ENCODE measurements at places on chromosomes 1 and 21.

GRCh38 chr1:195866091-195866780, 742.0 kb downstream of the KCNT2 start:
- DNase-seq: no peak

GRCh38 chr1:203093754-203094410, 8.1 kb upstream of the MYOG start:
- peak; percentile 22 for DNase-seq

GRCh38 chr1:168783458-168784210, 54.6 kb upstream of the DPT start:
- peak; percentile 3 for DNase-seq

GRCh38 chr1:6157528-6158174, 22.5 kb downstream of the CHD5 start:
- peak; percentile 39 for DNase-seq

DNA sequence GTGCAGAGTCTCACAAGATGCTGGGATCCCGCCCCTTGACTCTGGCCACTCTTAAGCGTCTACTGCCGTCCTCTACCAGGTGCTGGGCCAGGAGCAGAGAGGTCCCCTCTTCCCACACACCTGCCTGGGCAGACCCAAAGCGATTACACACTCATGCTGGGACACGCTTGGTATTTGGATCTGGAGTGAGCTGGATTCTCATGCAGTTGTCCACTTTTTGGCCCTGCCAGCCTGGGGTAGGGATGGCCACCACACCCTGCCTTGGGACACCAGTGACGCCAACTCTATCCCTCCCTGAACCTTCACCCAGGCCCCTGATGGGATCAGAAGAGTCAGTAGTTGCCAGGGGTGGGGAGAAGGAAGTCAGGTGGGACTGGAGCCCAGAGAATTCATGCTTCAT, 28.6 kb downstream of the ITPKB start:
- DNase-seq: no peak

GRCh38 chr1:97837161-97837560, 83.7 kb downstream of the DPYD start:
- no peak for DNase-seq

- DNase-seq: no peak
Observed at GRCh38 chr1:202405928-202406327, 57.4 kb downstream of the PPP1R12B start.

DNA sequence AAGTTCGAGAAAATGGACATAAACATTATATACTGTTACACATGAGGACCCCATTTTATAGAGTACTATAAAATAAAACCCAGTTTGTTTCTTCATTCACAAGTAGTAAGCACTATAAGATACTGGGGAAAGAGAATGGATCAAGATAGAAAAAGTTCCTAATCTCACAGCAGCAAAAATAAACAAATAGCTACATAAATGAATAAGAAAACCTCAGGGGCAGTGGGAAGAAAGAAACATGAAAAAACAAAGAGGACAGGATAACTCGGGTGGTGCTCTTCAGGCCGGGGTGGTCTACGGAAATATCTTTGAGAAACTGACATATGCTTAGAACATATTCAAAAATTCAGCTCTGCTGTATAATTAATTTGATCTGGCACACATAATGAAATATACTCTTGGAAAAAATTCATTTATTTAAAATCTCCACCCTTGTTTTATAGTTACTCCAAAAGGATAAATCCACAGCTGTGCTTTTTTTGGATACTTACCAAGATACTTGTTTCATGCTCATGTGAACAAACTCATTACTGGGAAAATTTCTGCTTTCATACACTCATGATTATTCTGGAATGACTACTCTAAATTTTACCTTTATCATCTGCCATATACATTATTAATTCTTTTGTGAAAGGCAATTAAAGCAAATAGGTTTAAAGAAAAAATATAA, 20.0 kb downstream of the CEP170 start:
- DNase-seq: peak; percentile 71

DNA sequence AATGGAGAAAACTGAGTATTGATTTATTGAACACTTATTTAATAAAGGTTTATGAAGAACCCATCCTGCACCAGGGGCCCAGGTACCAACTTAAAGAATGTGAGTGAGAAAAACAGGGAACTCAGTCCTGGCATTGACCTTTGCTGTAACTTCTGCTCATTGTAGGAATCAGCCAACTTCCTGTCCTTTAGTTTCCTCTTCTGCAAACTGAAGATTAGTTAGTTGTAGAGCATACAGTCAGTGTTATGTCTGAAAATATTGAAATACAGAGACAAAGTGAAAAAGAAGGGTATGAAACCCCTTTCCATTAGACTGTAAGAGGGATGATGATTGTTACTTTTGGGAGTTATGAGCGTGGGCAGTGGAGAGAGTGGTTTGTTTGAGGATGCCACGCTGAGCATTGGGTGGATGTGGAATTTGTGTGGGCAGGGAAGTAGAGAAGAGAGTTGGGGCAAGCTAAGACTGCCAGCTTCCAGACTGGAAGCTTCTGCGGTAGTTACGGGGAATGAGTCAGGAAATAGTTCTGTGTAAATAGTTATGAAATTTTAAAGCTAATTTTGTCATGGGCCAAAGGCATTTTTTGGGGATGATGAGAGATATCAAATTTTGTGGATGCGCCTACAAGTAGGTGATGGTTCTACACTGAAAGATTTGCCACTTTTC, 89.2 kb downstream of the GPR88 start:
- DNase-seq: peak; percentile 91

GRCh38 chr1:5507340-5507739, 484.9 kb downstream of the NPHP4 start:
- DNase-seq: no peak

DNA sequence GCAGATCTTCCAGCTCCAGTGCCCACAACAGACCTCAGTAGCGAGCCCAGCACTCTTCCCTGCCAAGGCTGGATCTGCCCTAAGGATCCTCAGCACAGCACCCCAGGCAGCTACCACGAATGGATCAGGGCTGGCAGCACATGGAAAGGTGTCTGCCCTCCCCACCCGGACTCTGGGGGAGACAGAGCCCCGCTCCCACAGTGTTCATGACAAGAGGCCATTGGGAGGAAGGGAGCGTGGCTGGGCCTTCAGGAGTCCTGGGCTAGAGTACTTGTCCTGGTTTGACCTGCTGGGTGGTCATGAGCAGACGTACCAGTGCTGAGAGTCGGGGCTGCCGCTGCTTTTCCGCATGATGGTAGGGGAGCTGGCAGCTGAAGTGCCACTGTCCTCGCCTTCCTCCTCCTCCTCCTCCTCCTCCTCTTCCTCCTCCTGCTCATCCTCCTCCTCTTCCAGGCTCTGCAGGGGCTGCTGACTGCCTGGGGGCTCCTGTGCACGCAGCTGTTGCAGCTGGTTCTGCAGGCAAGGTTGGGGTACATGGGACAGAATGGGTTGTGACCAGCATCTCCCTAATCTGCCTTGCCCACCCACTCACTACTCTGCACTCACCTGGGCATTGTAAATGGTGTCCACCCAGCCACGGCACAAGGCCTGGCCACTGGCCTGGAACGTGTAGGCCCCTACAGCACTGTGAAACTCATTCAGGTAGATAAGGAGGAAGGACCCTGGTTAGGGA, 2.9 kb upstream of the TNFRSF25 start:
- DNase-seq: no peak

DNA sequence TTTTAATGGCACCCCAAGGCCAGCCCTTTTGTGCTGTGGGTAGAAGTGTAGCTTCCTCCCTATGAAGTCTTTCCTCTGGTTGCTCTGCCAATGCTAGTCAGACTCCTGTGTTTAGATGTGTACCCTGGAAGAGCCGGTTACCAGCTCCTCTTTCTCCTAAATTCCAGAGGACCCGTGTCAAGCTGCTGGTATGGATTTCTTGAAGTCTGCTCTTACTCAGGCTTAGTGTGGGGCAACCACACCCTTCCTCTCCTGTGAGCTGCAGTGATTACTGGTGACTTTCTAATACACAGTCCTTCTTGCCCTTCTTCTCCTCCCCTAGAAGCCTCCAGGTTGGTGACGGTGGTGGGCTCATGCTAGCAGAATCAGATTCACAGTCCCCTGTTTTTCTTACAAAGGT, 74.1 kb upstream of the AKT3 start:
- peak; percentile 89 for DNase-seq

- no peak for DNase-seq
Observed at GRCh38 chr1:205343431-205344065, 13.2 kb downstream of the KLHDC8A start.

- no peak for DNase-seq
Observed at GRCh38 chr1:42713293-42713692, 26.7 kb downstream of the CLDN19 start.

DNA sequence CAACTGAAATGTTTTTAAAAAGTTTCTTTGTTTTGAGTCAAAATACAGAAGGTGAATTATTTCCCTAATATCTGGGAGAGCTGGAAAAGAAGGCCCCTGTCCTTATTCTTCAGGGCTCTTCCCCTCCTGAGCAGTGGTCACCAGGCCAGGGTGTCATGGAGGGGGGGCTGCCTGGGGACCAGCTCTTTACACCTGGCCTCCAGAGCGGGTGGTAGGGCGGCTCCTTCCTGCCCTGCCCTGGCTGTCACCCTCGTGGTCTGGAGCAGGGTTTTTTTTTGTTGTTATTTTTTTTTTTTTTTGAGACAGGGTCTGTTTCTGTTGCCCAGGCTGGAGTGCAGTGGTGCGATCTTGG, 6.6 kb downstream of the SKI start:
- DNase-seq: no peak

DNA sequence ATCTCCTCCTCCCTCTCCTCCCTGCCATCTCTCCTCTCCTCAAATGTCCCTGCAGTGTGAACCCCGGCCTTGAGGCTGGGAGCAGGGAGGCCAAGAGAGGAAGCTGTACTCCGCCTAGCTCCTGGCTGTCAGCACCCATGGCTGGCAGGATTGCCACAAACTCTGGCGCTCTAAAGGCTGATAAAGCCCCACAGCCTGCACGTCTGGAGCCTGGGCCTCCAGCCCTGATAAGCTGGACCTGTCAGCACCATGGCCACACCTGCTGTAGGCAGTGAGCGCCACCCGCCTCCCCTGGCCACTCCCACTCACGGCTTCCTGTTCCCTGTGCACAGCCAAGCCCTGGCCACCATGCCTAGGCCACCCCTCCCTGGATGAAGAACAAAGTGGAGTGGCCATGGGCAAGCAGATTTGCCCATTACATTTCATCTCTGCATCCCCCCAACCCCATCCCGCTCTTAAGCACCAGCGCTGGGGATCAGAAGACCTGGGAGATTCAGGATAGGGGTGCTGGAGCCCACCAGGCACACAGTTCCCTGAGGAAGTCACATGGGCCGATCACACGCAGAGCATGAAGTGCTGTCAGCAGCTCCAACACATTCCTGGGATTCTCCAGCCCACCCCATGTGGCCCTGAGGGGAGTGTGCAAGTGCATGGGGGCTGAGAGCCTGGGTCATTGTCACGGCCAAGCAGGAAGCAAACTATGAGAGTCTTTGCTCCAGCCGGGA, 24.2 kb upstream of the NPPB start:
- peak; percentile 6 for DNase-seq

- no peak for DNase-seq
Observed at GRCh38 chr1:116470671-116471070, 97.6 kb downstream of the ATP1A1 start.

- DNase-seq: peak; percentile 51
Observed at GRCh38 chr1:16178596-16179497, 23.0 kb upstream of the EPHA2 start.

- DNase-seq: peak; percentile 91
Observed at GRCh38 chr1:231929311-231929710, 302.7 kb downstream of the DISC1 start.

DNA sequence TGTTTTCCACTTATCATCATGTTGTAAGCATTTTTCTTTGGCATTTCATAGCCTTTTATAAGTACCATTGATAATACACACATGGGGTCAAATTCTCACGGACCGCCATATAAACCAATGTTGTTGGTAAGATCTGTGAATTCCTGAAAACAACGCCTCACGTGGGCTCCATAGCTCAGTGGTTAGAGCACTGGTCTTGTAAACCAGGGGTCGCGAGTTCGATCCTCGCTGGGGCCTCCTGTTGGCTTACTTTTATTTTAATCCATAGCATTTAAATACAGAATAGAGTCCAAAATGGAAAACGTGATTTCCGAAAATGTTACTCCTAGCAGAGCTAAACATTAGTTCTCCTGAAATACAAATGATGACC, 83.1 kb downstream of the HHIPL2 start:
- DNase-seq: peak; percentile 71

DNA sequence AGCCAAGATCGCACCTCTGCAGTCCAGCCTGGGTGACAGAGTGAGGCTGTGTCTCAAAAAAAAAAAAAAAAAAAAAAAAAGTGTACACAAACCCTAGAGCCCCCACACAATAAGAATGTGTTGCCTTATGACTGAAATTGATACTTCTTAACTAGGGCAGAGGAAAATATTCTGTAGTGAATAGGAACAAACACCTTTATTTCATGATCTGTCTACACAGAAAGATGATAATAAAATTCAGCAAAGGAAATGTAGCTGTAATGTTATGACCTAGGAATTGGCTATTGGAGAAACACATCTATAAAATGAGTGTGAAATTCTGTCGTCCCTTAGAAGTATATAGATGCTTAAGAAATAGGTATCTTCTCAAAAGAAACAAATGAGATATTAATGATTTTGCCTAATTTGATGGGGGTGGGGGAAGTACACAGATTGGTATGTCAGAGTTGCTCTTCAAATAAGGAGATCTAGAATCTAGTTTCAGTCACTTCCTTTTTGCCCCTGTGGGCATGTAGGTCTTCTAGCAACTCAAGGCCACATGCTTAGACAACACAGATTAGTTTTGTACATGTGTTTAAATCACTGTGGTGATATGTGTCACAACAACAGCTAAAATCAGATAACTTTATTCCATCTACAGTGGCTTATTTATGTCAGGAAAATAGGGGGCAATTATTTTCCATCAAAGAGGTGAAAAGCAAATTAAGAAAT, 10.7 kb upstream of the GPR25 start:
- no peak for DNase-seq
